NCI-H1417 (cell line): ENCODE measurements at places on chromosomes 13 and 19.

DNA sequence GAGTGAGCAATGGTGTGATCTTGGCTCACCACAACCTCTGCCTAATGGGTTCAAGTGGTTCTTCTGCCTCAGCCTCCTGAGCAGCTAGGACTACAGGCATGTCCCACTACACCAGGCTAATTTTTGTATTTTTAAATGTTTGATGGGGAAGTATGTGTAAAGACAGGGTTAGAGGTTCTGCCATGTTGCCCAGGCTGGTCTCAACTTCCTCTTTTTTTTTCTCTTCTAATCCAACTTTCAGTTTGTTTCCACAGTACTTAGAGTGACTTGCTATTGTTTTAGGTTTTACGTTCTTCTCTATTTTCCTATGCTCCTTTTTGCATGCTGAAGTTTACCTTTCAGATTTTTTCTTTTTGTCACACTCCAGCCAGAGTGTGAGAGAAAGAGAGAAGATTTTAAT is 1433.0 kb downstream of the UQCRFS1 start:
- no peak for DNase-seq

- DNase-seq, result no peak
These were observed at the start of gene PTGIR for GRCh38 chr19:46624958-46625661. Gene PTGIR (minus strand): TSS chr19:46625089. CDS start chr19:46624225, 864 bp downstream.

- DNase-seq, result no peak
These were observed 1.7 kb downstream of the PPP1R37 start for GRCh38 chr19:45094707-45095106.

DNA sequence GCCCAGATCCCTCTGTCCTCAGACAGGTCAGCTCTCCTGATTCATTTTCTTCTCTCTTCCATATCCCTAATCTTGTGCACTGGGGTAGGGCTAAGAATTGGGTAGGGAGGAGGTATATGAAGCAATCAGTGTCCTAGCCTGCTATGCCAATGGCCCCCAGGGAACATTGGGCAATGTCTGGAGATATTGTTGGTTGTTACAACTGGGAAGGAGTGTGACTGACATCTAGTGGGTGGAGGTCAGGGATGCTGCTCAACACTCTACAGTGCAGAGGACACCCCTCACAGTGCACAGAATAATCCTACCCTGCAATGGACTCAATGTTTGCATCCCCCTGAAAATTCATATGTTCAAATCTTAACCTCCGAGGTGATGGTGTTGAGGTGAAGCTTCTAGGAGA is 57.5 kb downstream of the CPAMD8 start:
- peak; percentile 10 for DNase-seq

DNA sequence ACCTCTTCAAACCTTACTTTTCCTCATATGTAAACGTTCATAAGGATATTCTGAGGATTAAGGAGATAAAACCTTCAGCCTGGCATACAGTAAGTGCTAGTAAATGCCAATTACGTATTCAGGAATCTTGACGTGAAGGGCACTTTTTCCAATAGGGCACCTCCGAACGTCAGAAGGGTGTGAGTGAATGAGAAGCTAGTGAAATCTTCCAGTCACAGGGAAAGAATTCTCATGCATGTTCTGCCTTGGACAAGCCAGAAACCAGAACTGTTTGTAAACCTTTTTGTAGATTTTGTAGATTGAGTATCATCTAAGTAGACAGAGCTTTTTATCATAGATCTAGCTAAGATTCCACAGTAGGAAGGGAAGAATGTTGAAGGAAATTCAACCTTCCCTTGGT is 16.5 kb downstream of the DGKH start:
- no peak for DNase-seq

DNA sequence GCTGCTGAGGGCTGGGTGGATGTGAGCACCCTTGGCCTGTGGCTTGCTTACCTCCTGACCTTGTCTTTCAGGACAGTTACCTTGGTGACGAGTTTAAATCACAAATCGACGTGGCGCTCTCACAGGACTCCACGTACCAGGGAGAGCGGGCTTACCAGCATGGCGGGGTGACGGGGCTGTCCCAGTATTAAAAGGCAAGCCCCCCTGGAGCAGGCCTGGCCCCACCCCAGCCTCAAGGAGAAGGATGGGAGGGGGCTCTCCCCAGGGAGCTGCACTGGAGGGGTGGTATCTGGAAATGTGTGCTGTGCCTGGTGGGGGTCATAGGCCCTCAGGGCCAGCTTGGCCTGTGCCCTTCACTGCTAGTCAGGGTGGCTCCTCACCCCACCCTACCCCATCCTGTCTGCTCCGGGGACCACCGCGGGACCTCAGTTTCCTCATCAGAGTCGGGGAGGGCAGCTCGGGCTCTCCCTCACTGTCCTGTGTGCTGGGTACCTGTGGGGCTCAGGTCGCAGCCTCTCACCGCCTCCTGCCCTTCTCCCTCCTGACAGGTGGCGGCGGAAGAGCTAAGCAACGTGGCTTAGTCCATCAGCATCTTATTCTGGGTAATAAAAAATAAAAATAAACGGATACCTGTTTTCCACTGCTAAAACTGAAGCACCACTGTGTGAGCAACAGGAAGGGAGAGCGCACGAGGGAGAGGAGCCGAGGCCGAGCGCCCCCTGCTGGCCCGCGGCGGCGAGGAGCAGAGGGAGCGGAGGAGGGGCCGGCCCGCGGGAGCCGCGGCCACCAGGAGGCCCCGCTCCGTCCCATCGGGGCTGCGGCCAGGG is 29.8 kb downstream of the CERS1 start:
- DNase-seq, result no peak

DNA sequence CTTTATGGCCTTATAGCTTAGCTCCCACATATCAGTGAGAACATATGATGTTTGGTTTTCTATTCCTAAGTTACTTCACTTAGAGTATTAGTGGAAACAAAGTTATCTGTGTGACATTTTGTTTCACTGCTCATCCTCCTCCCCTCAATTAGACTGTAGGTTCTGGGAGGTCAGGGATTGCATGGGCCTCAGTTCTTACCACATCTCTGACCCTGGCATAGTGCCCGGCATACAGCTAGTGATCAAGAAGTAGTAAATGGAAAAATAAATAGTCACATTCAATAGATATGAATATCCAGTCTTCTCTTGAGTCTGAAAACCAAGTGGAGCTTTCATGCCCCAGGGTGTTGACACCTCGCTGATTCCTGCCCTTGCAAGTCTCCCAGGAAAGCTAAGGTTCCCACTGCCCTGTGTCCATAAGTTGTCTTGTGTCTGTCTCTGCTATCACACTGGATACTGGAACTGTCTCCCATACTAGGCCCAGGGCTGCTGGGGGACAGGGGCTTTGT is 249.5 kb upstream of the TSHZ3 start:
- DNase-seq, result no peak

DNA sequence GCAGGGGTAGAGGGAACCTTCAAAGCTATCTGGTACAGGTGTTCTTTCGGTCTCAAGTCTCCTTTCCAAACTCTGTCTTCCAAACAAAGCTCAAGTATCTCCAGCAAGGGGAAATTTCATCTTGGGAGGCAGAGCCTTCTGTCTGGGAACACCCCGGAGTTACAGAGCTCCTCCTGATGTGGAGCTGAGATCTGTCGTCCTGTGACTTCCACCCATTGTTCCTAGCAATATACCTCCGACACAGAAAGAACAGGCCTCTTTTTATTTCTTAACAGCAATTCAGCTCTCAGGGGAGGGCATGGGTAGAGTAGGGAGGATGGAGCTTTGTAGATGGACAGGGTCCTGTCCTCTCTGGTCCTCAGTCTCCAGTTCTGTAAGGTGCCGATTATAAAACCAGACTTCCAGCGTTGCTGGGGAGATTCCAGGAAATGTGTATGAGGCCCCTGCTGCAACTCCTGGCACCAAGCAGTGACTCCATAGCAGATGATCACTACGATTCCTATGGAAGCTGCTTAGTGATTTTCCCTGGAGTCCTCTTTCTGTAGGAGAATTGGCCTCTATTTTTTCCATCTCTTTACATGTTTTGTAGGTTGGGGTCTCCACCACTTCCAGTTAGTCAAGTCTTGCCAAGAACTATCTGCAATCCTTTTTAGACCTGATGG is 56.0 kb upstream of the ARGLU1 start:
- DNase-seq, result no peak

GRCh38 chr13:106753251-106753650 is 185.3 kb upstream of the ARGLU1 start:
- DNase-seq, result peak; percentile 19

DNA sequence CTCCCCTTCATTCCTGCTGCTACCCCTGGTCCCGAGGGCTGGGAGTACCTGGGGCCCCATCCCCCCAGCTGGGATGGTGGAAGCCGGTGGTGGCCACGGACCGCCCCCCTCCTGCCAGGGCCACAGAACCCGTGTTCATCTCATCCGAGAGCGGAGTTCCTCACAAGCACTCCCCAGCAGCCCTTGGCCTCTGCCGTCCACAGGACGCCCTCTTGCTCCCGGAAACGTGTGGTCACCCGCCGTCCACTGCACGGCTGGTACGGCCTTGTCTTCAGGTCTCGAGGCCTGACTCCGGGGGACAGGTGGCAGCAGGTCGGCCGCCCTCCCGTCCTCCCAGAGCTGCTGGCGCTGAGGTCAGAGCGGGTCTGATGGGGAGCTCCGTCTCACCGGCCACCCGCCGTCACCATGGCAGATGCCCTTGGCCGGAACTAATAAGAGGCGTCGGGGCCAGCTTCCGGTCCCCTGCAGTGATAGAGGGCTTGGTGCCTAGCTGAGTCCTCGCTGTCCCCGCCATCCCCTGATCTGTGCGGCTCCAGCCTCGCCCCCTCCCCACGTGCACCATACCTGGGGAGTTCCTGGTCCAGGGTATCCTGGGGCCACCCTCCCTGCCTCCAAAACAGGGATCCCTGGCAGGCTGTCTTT is 16.5 kb upstream of the CSNK1G2 start:
- DNase-seq, result no peak

DNA sequence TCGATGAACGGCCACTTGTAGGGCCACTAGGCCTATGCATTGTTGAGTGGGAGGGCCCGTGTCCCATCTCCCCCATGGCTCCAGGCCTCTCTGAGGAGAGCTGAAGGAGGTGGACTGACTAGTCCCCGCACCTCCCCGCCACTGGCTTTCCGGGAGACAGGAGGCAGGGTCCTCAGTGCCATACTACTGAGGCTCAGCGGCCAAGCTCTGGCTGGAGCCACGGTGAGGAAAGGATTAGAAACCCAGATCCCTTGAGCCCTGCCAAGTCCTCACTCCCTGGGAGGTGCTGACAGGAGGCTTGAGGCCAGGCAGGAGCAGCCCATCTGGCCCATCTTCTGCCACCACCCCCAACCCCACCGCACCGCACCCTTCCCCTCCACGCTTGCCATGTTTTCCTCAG is 29.0 kb downstream of the CCDC8 start:
- DNase-seq, result no peak

GRCh38 chr13:59658738-59659330 is 504.9 kb downstream of the DIAPH3 start:
- no peak for DNase-seq

DNA sequence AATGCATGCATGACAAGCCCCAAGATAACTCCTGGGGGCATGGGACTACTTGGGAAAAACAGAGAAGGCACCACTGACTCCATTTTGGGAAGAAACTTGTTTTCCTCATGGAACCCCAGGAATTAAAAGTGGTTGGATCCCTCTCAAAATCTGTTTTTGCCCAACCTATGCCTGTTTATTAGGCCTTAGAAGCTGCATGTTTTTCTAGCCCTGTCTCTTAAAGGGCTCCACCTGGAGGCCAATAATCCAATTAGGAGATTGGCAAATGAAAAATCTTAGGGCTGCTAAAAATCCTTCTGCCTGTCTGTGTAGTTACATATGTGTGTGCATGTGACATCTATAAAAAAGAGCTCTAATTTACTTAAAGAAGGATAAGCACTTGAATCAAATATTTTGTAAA is 26.9 kb downstream of the MED4 start:
- no peak for DNase-seq

DNA sequence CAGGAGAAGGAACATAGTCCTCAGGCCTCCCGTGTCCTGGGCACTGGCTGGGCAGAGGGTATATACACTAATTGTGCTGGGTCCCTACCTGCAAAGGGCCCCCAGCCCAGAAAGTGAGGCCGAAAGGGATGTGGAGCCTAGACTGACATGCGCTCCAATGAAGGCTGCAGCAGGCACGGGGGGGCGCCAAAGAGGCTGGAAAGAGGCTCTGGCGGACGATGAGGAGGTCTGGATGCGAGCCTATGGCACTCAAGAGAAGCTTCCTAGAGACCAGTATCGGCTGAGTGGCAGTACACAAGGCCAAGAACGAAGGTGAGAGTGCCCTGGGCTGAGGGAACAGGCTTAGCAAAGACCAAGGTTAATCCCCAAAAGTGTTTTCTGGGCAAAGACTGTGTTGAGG is 16.6 kb downstream of the VRK3 start:
- DNase-seq, result no peak

DNA sequence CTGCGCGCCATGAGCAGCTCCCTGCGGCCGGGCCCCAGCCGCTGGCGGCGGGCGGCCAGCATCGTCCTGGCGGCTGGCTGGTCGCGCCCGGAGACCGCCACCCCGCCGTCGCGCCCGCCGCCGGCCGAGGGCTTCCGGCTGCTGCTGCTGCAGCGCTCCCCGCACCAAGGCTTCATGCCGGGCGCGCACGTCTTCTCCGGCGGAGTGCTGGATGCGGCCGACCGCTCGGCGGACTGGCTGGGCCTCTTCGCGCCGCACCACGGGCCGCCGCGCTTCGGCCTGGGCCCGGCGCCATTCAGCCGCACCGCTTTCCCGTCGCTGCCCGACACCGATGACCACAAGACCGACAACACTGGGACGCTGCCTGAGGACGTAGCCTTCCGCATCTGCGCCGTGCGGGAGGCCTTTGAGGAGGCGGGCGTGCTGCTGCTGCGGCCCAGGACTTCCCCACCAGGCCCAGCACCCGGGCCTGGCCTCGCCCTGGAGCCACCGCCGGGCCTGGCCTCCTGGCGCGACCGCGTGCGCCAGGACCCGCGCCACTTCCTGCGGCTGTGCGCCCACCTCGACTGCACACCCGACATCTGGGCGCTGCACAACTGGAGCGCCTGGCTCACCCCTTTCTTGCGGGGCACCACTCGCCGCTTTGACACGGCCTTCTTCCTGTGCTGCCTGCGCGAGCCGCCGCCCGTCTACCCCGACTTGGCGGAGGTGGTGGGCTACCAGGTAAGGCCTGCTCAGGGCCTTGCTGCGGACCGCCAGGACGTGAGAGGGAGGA is 518 bp downstream of the NUDT19 start:
- peak; percentile 37 for DNase-seq

- DNase-seq, result peak; percentile 24
These were observed 38.7 kb upstream of the FARP1 start for GRCh38 chr13:98103942-98104880.
